ENCODE measurements at places on chromosomes 16 and 17.

DNA sequence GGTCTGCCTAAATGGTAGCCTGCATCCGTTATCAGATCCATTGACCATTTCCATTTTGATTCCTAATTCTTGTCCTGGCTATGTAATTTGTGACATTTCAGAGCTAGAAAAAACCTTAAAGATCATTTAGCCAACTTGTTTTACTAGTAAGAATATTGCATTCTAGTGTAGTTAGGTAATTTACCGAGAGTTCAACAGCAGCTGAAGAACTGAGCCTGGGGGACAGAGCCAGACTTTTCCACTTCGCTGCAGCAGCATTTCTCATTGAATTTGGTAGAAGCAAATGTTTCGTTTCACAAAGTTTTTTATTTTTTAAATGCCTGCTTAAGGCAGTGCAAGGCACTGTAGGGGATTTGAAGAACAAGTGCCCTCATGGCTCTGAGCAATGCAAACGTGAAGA lies 59.2 kb upstream of the MARCHF10 start:
- DNase-seq, result no peak

DNA sequence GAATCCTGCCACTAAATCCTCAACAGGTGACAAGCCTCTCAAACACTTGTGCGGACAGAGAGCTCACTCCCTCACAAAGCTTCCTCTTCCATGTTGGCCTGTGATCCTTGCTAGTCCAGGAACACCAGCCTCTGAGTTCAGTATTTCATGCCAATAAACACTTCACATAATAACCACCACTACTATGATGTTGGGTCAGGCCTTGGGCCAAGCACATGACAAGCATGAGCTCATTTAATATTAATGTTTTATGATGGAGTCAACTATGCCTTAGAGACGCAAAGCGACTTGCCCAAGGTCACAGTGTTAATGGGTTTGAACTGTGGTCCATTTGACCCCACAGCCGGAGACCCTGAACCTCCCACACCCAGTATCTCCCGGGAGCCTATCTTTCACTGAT lies 129.1 kb downstream of the GAS7 start:
- no peak for DNase-seq

DNA sequence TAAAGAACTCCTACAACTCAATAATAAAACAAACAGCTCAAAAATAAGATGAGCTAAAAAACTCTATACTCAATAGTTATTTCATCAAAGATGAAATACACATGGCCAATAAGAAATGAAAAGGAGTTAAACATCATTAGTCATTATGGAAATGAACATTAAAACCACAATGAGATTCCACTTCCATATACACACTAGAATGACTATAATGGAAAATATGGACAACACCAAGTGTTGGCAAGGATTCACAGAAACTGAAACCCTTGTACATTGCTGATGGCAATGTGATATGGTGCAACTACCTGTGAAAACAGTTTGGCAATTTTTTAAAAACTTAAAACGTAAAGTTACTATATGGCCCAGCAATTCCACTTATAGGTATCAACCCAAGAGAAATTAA lies 91.4 kb downstream of the GRIN2A start:
- no peak for DNase-seq

DNA sequence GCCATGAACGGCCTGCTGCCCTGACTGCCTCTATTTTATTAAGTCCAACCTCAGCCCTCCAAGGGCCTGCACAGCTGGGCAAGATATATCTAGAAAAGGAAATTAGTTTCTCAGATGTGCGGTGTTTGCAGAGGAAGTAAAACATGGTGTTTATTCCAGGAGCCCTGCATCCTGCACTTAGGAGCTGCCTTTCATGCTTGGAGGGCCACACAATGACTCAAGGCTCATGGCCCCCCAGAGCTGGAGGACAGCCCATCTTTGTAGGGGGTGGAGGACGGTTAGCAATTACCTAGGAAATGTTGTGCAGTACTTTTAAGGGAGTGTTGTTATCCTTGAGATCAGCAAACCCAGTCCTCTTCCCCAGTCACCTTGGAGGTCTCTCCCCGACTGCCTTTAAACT lies 80.5 kb downstream of the COPRS start:
- no peak for DNase-seq

DNA sequence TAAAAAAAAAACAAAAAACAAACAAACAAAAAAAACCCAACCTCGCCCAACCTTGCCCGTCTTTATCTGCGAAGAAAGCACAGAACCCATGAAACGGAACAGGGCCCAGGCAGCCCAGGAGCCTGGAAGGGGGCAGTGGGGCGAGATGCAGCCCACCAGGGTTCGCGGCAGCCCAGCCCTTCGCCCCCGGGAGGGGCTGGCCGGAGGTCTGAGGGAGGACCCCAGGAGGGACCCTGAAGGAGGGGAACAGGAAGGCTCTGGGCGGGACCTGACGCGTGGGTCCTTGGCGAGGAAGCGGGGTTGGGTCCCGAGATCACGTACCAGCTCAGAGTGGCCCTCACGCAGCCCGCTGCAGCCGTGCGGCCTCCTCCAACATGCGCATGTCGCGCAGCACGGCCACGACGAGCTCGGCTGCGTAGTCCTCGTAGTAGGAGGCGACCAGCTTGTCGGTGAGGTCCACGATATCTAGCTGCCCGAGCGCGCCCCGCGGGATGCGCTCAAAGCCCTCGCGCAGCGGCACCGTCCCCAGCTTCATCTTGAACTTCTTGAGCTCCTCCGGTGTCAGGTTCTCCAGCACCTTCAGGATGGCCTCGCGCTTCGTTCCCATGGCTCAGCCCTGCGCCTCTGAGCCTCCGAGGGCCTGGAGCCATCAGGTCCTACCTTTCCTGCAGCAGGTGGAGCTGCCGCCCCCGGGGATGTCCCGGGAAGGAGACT lies at the start of gene PYDC1:
TSS of gene PYDC1 (minus strand) at position 714 of the 714 bp plus-strand sequence. CDS start at position 607, 107 bp downstream.
- DNase-seq, result no peak

GRCh38 chr17:15917438-15918027 lies 27.4 kb upstream of the ADORA2B start:
- DNase-seq, result no peak

- DNase-seq, result no peak
These were observed 5.9 kb downstream of the COQ7 start for GRCh38 chr16:19073344-19073743.

DNA sequence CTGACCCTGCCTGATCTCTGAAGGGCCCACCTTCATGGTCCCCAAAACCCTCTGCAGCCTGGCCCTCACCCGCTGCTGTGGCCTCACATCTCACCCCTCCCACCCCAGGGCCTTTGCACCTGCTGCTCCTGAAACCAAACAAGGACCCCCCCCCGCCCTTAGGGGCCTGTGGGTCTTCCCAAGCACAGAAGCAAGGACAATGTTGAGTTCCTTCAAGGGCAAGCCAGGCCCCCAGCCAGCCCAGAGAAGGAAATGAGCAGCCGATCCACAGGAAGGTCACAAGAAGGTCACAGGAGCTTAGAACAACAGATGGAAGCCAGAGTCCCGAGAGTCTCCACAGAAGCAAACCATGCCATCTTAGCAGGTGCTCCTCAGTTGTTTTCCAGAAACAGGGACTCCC lies 493 bp upstream of the PDE6G start:
- DNase-seq, result no peak

Measured in stimulated activated CD4-positive, alpha-beta T cell treated with anti-CD3 and anti-CD28 coated beads, Interleukin-15, amount 100 ng/mL, for 1 hour (primary cell).